ENCODE measurements at places on chromosomes 7 and 10. TPM values are rescaled to one million over a fixed set of nuclear protein-coding genes. Genes with fewer than 3 reads are reported as not detected.

PPP1R17 gene
- 0.20 TPM for total RNA-seq

DRGX gene
- total RNA-seq = not detected

ABCA13 gene
- total RNA-seq = not detected

FRMD4A gene
- 3.4 TPM for total RNA-seq

ITPRID1 gene
- not detected for total RNA-seq

CYP2C18 gene
- not detected for total RNA-seq

IGF2BP3 gene
- total RNA-seq = 11.3 TPM

AKR1E2 gene
- total RNA-seq = not detected

SFRP5 gene
- not detected for total RNA-seq

EGR2 gene
- 6.6 TPM for total RNA-seq

RNLS gene
- 7.5 TPM for total RNA-seq

COL17A1 gene
- not detected for total RNA-seq

CALY gene
- total RNA-seq = not detected

TYW1B gene
- 9.4 TPM for total RNA-seq

ANKRD1 gene
- total RNA-seq = not detected

DNA sequence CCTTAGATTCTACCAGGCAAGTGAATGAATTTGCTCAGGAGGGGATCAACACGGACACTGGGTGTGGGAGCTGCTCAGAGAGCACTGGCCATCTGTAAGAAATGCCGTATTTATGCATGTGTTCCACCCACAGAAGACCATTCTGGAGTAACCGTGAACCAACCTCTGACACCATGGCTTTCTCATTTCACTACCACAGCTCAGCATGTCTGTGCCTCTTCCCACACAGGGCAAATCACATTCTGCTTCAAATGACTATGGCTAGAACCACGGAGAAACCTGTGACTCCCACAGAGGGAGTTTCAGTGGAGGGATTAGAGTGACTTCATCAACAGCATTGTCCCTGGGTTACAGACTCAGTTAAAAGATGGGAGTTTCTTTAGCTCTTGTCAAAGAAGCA lies 893.4 kb downstream of the XPNPEP1 start:
- DNase-seq = no peak

GRCh38 chr7:1367501-1368183 lies 91.6 kb downstream of the MICALL2 start:
- no peak for DNase-seq

- no peak for DNase-seq
These were observed 514 bp downstream of the RADIL start for GRCh38 chr7:4883033-4883371.

- no peak for DNase-seq
These were observed 22.6 kb downstream of the TMEM254 start for GRCh38 chr10:80100861-80101695.

DNA sequence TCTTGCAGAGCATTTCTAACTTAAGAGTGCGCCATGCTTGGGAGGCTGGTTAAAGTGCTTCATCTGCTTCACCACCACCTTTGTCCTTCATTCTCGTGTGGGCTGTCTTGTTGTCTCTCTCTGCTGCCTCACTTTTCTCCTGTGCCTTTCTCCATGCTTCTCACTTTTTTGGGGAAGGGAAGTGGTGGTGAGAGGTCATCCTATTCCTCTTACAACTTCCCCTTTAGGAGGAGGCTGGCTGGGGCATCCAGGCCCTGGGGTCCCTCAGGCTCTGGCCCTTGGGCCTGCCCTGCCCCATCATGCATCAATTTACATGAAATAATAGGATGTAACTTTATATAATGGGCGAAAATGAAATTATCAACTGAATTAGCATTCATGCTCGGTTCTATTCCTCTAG lies 39.9 kb upstream of the PIP4K2A start:
- no peak for DNase-seq

DNA sequence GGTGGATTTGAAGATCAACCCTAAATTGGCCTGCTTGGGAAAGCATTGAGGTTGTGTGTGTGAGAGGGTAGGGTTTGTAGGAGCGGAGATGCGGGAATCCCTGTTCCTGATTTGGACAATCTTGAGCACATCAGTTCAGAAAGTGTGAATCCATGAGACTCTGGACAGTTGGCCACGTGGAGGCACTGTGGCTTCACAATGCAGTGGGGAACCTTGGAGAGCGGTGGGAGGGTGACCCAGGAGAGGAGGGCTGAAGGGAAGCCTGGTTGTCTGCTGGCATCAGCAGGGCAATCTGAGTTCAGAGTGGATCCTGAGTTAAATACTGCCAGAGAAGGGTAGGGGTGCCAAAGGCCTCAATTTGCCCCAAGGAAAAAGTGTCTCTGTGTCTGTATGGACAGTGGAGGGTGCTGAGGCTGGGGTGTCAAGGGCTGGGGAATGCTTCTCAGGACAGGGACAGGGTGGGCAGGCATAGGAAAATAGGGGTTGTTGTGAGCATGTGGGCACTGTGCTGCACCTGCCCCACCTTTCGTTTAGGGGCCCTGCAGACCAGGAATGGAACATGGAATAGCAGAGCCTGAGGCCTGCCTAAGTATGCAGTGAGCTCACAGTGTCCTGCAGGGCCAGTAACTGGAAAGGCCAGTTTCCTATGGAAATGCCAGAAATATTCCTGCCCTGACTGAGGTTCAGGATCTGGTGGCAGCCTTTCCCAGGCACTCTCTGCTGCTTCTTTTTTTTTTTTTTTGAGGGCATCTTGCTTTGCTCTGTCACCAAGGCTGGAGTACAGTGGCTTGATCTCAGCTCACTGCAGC lies 162.9 kb upstream of the PRSS58 start:
- DNase-seq = no peak

- no peak for DNase-seq
These were observed 74.7 kb upstream of the WDR11 start for GRCh38 chr10:120776442-120776841.

GRCh38 chr10:804191-804781 lies 114.8 kb upstream of the DIP2C start:
- no peak for DNase-seq

DNA sequence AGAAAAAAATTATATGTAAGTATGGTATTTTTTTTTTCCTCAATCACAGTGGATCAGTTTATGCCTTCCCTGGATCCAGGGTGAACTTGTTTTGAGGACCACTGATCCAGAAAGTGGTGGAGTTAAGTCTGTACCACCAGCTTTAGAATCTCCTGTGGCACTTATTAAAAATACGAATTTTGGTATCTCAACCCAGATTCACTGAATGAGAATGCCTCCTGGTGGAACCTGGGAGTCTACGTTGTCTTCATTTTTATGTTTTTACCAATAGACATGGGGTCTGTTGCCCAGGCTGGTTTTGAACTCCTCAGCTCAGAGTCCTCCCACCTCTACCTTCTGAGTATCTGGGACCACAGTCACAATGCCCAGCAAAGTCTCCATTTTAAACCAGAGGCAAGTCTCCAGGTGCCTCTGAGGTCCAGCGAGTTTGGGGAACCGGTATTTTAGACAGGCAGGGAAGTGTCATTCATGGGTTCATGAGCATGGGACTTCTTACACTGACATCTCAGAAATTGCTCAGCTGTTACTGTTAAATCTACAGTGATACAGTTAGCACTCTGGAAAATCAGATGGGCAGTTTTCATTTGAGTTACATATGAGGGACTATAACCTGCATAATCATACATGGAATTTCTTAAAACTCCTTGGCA lies 200.9 kb downstream of the AUTS2 start:
- no peak for DNase-seq

- no peak for DNase-seq
These were observed 151.3 kb upstream of the KMT2E start for GRCh38 chr7:104862719-104863118.

GRCh38 chr10:56881218-56881617 lies 520.2 kb upstream of the ZWINT start:
- DNase-seq = no peak

DNA sequence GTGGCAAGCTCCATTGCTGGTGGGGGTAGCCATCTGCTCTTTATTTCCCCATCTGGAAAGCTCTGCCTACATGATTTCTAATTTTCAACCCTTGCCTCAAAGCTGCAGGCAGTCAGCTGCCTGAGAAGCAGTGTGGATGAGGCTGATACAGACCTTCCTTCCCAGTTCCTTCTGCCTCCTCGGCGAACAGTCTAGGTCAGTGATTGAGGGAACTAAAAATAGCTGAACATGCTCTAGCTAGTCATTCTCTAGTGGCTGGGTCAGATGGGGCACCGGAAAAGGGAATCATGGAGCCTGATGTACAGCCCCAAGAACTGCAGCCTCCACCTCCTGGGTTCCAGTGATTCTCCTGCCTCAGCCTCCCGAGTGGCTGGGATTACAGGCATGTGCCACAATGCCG lies 48.7 kb downstream of the NAMPT start:
- no peak for DNase-seq

GRCh38 chr7:157278791-157279724 lies 57.7 kb upstream of the DNAJB6 start:
- DNase-seq = peak; percentile 47

- peak; percentile 89 for DNase-seq
These were observed 9.7 kb downstream of the CREM start for GRCh38 chr10:35136263-35136815.

DNA sequence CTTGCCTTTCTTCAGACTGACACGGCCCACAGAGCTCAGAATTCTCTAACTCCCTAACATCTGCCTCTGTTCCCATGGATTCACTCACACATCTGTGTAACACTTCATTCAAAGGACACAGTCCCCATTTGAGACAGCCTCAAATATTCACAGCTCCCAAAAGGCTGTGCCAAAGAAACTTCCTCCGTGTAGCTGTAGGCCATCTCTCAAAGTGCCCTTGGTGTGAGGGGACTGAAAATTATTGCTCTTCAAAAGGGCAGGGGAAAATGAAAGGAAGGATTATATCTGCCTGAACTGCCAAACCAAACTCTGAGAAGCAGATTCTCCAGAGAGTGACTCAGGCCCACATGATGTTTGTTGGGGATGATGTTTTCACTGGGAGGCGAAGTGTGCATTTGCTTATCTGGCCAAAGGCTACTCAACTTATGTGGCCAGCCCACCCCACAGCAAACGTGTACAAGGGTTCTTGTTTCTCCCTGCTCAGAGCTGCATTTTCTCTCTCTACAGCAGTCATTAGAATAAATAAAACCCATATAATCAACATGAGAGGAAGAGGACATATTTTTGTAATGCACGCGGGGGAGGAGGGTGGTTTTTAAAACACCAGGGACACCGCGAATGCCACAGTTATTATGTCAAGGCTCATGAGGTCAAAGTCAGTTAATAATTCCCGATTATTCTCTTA lies 302.4 kb upstream of the NFE2L3 start:
- no peak for DNase-seq

DNA sequence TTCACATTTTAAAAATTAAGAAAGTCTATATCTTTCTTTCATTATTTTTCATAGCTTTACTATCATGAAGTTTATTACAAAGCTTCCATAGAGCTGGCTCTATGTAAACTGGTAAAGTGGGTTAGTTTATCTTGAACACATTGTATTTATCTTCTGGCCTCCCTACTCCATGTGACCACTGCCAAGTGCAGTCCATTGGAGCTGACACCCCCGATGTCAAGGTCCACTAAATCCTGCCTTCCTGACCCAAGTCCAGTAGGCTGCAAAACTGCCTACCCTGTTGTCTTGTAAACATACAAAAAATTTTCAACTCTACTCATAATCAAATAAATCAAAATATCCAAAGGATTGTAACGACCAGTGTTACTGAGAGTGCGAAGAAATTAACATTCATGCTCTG lies 10.2 kb downstream of the DNAJC12 start:
- no peak for DNase-seq

DNA sequence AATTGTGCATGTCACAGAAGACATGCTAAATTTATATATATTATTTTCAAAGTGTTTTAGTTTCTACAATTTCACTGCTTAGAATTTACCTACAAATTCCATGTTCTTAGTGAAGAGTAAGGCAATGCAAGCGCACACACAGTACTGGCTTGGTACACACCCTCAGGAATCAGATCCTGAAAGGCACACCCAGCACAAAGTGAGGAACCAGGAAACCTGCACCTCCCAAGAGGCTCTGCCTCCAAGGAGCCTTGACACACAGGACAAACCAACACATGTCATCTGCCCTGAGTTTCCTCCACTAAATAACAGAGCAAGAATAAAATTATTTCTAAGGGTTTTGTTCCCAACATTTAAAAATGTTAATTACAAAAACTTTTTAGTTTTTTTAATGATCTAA lies 156.2 kb downstream of the PARD3 start:
- no peak for DNase-seq

GRCh38 chr7:120320218-120320961 lies 47.4 kb downstream of the KCND2 start:
- DNase-seq = no peak

GRCh38 chr10:116891208-116891607 lies 41.9 kb downstream of the ENO4 start:
- no peak for DNase-seq

- no peak for DNase-seq
These were observed 620.6 kb downstream of the SUGCT start for GRCh38 chr7:40755438-40755837.

DNA sequence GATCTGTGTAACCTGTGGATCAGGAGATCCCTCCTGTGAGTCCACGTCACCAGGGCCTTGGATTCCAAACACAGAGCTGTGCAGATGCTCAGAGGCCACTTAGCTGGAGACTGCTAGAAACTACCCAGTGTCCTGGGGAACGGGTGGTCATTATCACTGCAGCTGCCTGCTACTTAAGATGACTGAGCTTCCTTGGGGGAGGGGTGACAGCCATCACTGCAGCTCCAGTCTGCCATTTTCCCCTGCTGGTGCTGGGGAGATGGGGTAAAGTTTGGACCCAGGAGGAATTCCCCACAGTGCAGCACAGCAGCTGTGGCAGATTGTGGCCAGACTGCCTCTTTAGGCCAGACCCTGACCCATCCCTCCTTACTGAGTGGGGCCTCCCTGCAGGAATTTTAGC lies 78.8 kb upstream of the VOPP1 start:
- DNase-seq = no peak

DNA sequence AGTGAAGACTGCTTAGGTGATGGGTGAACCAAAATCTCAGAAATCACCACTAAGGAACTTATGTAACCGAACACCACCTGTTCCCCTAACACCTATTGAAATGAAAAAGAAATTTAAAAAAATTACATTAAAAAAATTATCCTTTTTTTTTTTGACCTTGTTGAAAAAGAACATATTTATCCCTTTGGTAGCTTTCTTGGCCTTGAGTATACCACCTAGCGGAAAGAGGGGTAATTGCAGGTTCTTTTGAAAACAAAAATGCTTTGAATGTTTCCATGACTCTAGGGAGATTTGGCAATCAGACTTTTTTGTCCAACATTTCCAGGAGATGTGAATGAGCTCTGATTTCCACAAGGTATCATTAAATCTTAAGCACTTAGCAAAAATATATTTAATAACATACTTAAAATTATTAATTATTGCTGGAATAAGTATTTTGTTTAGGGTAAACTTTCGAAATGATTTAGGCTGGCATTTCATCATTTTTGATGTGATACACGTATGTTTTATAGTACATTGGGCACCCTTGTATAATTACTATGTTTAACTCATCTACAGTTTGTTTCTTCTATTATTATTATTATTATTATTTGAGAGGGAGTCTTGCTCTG lies 47.0 kb upstream of the ELMO1 start:
- peak; percentile 52 for DNase-seq

DNA sequence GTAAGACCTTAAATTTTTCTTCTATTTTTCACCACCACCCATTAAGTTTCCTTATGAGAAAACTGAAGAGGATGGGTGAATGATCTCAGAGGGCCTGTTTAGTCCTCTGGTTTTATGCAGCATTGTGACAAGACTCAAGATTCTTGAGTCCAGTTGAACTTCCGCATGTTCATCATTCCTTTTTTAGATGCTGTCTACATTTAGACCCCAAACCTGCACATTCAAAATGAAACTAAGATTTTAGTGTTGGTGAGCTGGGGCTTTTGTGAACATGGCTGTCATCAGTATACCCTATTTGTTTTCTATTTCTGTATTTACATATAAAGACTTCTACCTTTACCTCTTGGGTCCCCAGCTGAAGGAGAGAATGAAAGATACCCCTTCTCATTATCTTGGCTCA lies 31.1 kb downstream of the NET1 start:
- DNase-seq = peak; percentile 27
